Activated gamma-delta T cell treated with anti-CD3 and anti-CD28 coated beads, Interleukin-2, amount 50 U/mL, for 16 hours (primary cell): ENCODE measurements at places on chromosomes 12 and 14.

DNA sequence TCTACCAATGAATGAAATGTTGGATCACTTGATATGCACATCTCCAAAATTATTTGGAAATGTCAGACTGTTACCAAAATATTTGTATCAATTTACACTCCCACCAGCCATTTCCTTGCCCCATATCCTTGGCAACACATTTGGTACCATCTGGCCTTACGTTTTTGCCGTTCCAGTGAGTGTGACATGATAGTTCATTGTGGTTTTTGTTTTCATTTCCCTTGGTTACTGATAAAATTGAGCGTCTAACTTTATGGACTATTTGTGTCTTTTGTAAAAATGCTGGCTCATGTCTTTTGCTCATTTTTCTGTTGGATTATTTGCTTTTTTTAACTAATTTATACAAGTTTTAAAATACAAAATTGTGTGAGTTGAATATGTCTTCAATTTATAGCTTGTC lies 11.0 kb downstream of the KLHDC1 start:
- no peak for DNase-seq

GRCh38 chr12:94799136-94799535 lies 148.8 kb upstream of the TMCC3 start:
- DNase-seq = no peak

- DNase-seq = no peak
Measured at GRCh38 chr14:81455390-81455789, 55.3 kb upstream of the STON2 start.

DNA sequence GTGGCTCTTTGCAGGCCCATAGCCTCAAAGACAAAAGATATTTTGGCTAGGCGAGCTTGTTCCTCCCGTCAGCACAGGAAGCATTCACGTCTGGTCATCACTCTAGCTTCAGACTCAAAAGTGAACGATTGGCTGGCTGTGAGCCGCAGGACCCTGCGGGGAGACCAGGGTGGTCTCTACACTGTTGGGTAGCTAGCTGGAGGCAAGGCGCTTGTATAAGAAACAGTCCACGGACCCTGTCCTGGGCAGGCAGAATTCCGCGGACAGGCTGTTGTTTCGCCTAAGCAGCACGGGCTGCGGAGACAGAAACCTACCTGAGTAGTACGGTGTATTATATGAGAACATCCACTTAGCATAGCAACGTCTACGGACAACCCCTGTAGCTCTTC lies 29.6 kb downstream of the WBP11 start:
- peak; percentile 13 for DNase-seq
